ENCODE measurements at places on chromosomes 16 and 17. TPM values are rescaled to one million over a fixed set of nuclear protein-coding genes. Genes with fewer than 3 reads are reported as not detected.

DNA sequence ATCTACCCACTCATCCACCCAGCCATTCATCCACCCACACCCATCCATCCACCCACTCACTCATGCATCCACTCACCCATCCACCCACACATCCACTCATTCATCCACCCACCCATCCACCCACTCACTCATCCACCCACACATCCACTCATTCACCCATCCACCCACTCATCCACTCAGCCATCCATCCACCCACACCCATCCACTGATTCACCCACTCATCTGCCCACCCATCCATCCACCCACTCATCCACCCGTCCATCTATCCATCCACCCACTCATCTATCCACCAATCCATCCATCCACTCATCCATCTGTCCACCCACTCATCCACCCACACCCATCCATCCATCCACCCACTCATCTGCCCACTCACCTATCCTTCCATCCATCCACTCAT is 17.3 kb downstream of the NATD1 start:
- H3K4me1 ChIP-seq: no peaks in the 10 kb centered on the region
- no peaks in the 10 kb centered on the region for H3K27me3 ChIP-seq
- no peak for DNase-seq
- no peak overlapping the region for H3K27ac ChIP-seq
- H3K4me3 ChIP-seq: no peak overlapping the region
- peaks cover under 1% of the 10 kb centered on the region for H3K36me3 ChIP-seq

DNA sequence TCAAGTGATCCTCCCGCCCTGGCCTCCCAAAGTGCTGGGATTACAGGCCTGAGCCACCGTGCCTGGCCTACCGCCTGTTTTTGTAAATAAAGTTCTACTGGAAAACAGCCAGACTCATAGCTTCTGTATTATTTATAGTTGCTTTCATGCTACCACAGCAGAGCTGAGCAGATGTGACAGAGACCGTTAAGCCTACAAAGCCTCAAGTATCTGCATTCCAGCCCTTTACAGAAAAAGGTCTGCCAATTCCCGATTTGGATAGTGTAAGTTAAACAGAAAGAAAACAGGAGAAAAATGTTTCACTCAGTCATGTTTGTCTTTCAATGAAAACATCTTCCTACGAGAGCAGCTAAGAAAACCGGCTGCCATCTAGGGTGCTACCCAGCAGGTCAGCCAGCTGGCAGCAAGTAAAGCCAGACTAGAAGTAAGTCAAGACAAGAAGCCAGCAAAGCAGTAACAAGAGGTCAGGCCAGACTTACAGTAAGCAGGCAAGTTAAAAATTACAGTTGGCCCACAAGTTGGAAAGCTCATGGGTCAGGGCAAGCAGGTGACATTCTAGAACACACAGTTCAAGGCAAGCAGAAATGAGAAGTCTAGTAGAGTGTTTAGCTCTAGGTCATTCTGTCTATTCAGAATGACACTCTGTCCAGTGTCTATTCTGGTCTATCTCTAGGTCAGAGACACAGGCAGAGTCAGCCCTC is 17.7 kb downstream of the NCBP3 start:
- no peak overlapping the region for H3K4me3 ChIP-seq
- no peaks in the 10 kb centered on the region for H3K27me3 ChIP-seq
- peaks cover 15% of the 10 kb centered on the region for H3K36me3 ChIP-seq
- no peak for DNase-seq

DNA sequence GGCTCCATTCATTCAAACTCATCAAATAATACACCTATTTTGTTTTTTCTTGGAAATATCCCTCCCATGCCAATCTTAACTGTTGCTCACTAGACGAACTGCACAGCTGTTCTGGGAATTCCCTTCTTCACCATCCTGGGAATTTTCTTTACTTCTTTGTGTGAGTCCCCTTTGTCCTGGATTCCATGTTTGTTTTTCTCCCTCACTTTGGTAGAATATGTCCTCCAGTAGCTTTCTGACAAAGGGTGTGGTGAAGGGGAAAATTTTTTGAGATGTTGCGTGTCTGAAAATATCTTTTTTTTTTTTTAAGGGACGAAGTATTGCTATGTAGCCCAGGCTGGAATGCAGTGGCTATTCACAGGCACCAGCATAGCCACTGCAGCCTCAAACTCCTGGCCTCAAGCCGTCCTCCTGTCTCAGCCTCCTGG is 17.2 kb upstream of the UTP6 start:
- no peaks in the 10 kb centered on the region for H3K4me1 ChIP-seq
- H3K4me3 ChIP-seq: no peak overlapping the region
- H3K36me3 ChIP-seq: no peaks in the 10 kb centered on the region

- H3K27me3 ChIP-seq: peaks cover 92% of the 10 kb centered on the region
- H3K4me1 ChIP-seq: peaks cover 20% of the 10 kb centered on the region
- peak overlapping the region; percentile 60 for H3K4me3 ChIP-seq
- no peaks in the 10 kb centered on the region for H3K36me3 ChIP-seq
- DNase-seq: no peak
Measured at GRCh38 chr16:86570558-86571529, 4.2 kb downstream of the FOXC2 start.

DNA sequence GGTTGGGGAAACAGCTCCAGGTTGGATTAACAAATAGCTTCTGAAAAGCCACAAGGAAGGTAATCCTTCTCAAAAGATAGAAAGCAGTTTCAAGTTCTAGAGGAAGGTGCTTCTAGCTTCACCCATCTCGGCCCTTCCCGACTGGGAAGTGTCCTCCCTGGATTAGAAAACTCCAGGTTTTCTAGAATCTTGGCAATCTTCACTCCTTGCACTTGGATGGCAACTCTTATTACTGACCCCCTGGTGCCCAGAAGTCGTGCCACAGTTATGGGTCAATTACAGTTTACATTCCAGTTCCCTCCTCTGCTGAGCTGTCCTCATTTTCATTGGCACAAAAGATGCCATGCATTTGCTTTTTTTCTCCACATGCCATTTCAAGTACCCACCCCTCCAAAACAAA is 65.6 kb downstream of the SMG6 start:
- no peaks in the 10 kb centered on the region for H3K27me3 ChIP-seq
- H3K4me3 ChIP-seq: no peak overlapping the region
- H3K36me3 ChIP-seq: no peaks in the 10 kb centered on the region

GRCh38 chr16:4175849-4176248 is 59.6 kb upstream of the ADCY9 start:
- H3K4me1 ChIP-seq: no peaks in the 10 kb centered on the region
- H3K27me3 ChIP-seq: no peaks in the 10 kb centered on the region
- H3K27ac ChIP-seq: no peak overlapping the region
- DNase-seq: no peak
- no peak overlapping the region for H3K4me3 ChIP-seq

- H3K27me3 ChIP-seq: no peaks in the 10 kb centered on the region
- no peaks in the 10 kb centered on the region for H3K36me3 ChIP-seq
- H3K4me3 ChIP-seq: peak overlapping the region; percentile 31
- peak overlapping the region; percentile 86 for H3K27ac ChIP-seq
- H3K4me1 ChIP-seq: peaks cover 27% of the 10 kb centered on the region
Measured at GRCh38 chr17:6756425-6757031, 682 bp downstream of the XAF1 start.

DNA sequence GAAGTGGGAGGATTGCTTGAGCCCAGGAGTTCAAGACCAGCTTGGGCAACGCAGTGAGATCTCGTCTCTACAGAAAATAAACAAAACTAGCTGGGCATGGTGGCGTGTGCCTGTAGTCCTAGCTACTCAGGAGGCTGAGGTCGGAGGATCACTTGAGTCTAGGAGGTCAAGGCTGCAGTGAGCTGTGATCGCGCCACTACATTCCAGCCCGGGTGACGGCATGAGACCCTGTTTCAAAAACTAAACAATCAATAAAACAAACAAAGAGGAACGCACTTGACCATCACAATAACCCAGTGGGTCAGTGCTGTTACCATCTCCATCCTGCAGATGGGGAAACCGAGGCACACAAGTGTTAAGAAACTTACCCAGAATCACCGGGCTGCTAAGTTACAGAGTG is 13.7 kb downstream of the ZNF500 start:
- H3K4me3 ChIP-seq: no peak overlapping the region
- no peak for DNase-seq
- no peaks in the 10 kb centered on the region for H3K4me1 ChIP-seq
- H3K36me3 ChIP-seq: peaks cover 22% of the 10 kb centered on the region
- H3K27me3 ChIP-seq: no peaks in the 10 kb centered on the region
- no peak overlapping the region for H3K27ac ChIP-seq

GRCh38 chr16:61814726-61815347 is 221.4 kb downstream of the CDH8 start:
- no peaks in the 10 kb centered on the region for H3K4me1 ChIP-seq
- no peak for DNase-seq
- no peaks in the 10 kb centered on the region for H3K27me3 ChIP-seq
- H3K27ac ChIP-seq: no peak overlapping the region

DNA sequence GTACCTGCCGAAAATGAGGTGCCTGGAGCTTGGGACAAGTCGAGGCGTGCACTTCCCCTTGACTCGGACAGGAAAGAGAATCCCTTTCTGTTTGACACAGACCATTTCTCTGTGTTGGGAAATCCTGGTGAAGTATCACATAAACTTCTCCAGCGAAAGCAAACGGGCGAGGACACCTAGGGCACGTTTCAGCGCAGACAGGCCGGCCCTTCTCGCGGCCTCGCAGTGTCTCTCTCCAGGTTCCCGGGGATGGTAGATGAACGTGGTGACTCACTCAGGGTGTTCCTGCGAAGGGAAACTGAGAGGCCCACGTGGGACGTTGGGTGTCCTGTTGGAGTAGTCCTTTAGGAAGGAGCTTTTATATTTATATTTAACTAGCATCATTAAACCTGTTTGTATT is 36.3 kb upstream of the ZNF750 start:
- no peaks in the 10 kb centered on the region for H3K4me1 ChIP-seq
- H3K4me3 ChIP-seq: no peak overlapping the region
- H3K27ac ChIP-seq: no peak overlapping the region
- no peak for DNase-seq
- no peaks in the 10 kb centered on the region for H3K27me3 ChIP-seq

DNA sequence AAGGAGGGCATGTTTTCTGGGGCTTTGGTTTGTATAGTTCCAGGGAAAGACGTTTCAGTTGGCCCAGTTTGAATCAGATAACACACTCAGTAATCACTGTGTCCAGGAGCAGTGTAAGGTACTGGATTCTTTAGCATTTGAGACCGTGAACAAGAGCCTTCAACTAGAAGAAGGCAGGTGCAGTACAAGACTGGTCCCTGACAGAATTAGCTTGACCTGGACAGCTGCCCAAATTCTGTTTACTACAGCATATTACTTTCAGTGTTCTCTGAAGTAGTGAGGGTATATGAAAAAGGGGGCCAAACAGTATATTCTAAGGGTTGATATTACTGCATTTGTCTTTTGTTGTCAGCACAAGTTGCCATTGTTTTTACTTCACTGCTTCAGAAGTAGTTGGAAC is 81.3 kb downstream of the COX10 start:
- H3K27me3 ChIP-seq: no peaks in the 10 kb centered on the region
- DNase-seq: no peak
- H3K4me3 ChIP-seq: no peak overlapping the region
- H3K36me3 ChIP-seq: no peaks in the 10 kb centered on the region
- no peak overlapping the region for H3K27ac ChIP-seq
- no peaks in the 10 kb centered on the region for H3K4me1 ChIP-seq

- peaks cover 75% of the 10 kb centered on the region for H3K4me1 ChIP-seq
- no peaks in the 10 kb centered on the region for H3K36me3 ChIP-seq
- no peak overlapping the region for H3K4me3 ChIP-seq
- DNase-seq: no peak
- peaks cover 89% of the 10 kb centered on the region for H3K27me3 ChIP-seq
Measured at GRCh38 chr17:48571826-48572417, 6.2 kb downstream of the HOXB4 start.

GRCh38 chr17:28194382-28194781 is 124.6 kb upstream of the TMEM97 start:
- H3K4me1 ChIP-seq: peaks cover 22% of the 10 kb centered on the region
- H3K36me3 ChIP-seq: no peaks in the 10 kb centered on the region
- no peak overlapping the region for H3K4me3 ChIP-seq
- H3K27me3 ChIP-seq: no peaks in the 10 kb centered on the region
- no peak for DNase-seq

- H3K36me3 ChIP-seq: peaks cover 15% of the 10 kb centered on the region
- no peak for DNase-seq
- H3K27me3 ChIP-seq: no peaks in the 10 kb centered on the region
- H3K4me3 ChIP-seq: no peak overlapping the region
Measured at GRCh38 chr16:81671738-81672597, 107.1 kb upstream of the PLCG2 start.

GRCh38 chr16:85354686-85355514 is 242.6 kb upstream of the CIBAR2 start:
- H3K36me3 ChIP-seq: no peaks in the 10 kb centered on the region
- H3K4me3 ChIP-seq: no peak overlapping the region
- no peaks in the 10 kb centered on the region for H3K27me3 ChIP-seq

DNA sequence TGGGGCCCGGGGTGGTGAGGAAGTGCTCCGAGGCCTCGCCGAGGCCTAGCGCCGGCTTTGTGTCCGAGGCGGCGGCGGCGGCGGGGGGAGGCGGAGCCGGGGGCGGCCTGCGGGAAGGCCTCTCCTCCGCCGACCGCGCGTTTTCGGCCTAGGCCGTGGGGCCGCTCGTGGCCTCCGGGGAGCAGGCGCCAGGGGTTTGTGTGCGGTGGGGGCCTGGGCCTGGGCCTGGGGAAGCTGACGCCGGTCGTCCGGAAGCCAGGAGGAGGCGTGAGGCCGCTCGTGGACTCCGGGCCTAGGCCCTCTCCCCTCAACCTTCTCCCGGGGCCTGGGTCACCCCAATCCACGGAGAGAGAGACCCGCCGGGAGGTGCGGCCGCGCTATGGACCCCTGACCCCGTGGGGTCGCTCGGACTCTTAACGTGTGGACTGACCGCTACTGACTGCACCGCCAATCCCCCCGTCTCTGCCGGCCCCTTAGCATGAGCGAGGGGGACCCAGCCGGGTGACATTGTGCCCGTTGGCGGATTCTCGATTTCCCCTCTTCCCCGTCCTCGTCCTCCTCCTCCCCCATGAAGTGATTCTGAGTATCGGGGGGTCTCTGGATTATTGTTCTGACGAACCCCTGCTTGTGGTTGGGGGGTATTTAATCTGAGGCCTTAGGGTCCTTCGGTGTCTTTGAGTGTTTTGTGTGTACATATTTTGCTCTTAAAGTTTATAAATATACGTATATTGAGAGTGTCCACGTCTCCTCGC is 660 bp downstream of the RBBP6 start:
- H3K27me3 ChIP-seq: no peaks in the 10 kb centered on the region
- H3K36me3 ChIP-seq: no peaks in the 10 kb centered on the region
- peaks cover 41% of the 10 kb centered on the region for H3K4me1 ChIP-seq

GRCh38 chr17:80826955-80827645 is 164.5 kb upstream of the CHMP6 start:
- no peaks in the 10 kb centered on the region for H3K27me3 ChIP-seq
- no peaks in the 10 kb centered on the region for H3K4me1 ChIP-seq
- no peak overlapping the region for H3K4me3 ChIP-seq
- peak; percentile 37 for DNase-seq
- peaks cover 60% of the 10 kb centered on the region for H3K36me3 ChIP-seq
- peak overlapping the region; percentile 56 for H3K27ac ChIP-seq

- no peak overlapping the region for H3K27ac ChIP-seq
- DNase-seq: no peak
- H3K36me3 ChIP-seq: peaks cover 23% of the 10 kb centered on the region
- H3K4me3 ChIP-seq: no peak overlapping the region
- H3K27me3 ChIP-seq: no peaks in the 10 kb centered on the region
Measured at GRCh38 chr16:67199808-67200198, 872 bp downstream of the ELMO3 start.

GRCh38 chr17:48564188-48565021 is 13.7 kb downstream of the HOXB4 start:
- H3K4me1 ChIP-seq: no peaks in the 10 kb centered on the region
- no peaks in the 10 kb centered on the region for H3K36me3 ChIP-seq
- H3K4me3 ChIP-seq: peak overlapping the region; percentile 32
- no peak overlapping the region for H3K27ac ChIP-seq
- no peak for DNase-seq

Gene ITGB3
- total RNA-seq: 20.4 TPM

Gene ABCA3
- total RNA-seq: 16.7 TPM

Gene FOXF1
- total RNA-seq: not detected

Gene DYNC1LI2
- 283 TPM for total RNA-seq

Gene CCDC57
- total RNA-seq: 33.5 TPM

Gene EPN3
- not detected for total RNA-seq

Gene CDK3
- total RNA-seq: 12.3 TPM

Gene CLEC19A
- not detected for total RNA-seq

Gene MYO1D
- 38.0 TPM for total RNA-seq
